Kasumi-1 (cell line): ENCODE measurements at places on chromosomes 11 and 22.

DNA sequence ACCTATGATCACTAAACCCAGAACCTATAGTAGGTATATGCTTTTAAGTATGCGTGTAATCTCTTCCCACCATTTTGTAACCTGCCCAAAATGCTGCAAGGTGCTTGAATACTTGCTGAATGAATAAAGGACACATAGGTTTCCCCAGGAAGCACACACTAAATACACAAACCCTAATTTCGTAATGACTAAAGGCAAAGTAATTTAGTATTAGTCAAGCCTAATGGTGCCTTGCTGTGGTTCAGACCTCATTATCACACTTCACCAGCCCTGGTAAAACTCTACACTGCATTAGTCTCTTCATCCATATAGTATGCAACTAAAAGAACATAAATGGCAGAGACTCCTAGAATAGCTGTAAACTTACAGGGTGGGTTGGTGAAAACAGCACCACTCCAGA is 289.0 kb upstream of the PITPNB start:
- DNase-seq = no peak

GRCh38 chr11:72426103-72426757 is 8.1 kb downstream of the CLPB start:
- DNase-seq = no peak

- no peak for DNase-seq
Observed at GRCh38 chr11:57180081-57180561, 1.6 kb upstream of the LRRC55 start.

DNA sequence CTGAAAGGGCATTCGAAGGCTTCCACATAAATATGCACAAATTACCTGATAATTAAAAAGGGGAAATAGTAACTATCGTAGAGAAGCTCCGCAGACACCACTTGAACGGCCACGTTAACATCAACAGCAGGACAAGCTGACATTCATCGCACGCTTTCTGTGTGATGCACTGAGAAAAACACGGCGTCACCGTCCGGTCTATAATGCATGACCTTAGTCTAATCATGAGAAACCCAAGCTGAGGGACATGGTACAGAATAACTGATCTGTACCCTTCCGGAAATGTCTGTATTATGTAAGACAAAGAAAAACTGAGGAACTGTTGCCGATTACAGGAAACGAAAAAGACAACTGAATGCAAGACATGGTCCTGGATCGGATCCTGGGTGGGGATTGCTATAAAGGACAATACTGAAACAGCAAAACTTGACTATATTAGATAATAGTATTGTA is 678 bp upstream of the RANGAP1 start:
- peak; percentile 86 for DNase-seq

GRCh38 chr11:123145220-123145619 is 49.8 kb downstream of the CLMP start:
- DNase-seq = no peak

DNA sequence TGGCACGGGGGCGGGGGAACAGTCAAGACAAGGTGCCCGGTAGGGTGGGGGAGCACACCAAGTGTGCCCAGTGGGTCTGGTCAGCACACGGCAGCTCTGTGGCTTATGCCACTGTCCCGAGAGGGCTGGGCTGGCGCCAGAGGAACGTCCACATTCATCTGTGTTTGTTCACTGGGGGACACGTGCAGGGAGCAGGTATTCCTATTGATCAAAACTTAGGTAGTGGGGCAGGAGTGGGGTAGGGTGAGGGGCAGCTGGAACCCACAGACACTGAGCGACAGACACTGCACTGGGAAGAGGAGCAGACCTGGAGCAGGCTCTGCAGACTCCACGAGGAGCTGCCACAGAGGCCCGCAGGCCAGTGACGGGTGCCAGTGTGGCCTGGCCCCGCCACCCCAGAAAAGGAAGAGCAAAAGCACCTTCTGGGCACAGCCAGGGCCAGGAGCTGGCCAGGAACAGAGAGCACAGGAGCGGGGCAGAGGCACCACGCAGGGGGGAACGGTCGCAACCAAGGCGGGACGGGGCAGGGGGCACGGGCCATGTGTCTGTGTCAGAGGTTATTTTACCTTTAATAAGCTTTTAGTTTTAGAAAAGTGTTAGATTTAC is 2.1 kb upstream of the MOB2 start:
- no peak for DNase-seq

DNA sequence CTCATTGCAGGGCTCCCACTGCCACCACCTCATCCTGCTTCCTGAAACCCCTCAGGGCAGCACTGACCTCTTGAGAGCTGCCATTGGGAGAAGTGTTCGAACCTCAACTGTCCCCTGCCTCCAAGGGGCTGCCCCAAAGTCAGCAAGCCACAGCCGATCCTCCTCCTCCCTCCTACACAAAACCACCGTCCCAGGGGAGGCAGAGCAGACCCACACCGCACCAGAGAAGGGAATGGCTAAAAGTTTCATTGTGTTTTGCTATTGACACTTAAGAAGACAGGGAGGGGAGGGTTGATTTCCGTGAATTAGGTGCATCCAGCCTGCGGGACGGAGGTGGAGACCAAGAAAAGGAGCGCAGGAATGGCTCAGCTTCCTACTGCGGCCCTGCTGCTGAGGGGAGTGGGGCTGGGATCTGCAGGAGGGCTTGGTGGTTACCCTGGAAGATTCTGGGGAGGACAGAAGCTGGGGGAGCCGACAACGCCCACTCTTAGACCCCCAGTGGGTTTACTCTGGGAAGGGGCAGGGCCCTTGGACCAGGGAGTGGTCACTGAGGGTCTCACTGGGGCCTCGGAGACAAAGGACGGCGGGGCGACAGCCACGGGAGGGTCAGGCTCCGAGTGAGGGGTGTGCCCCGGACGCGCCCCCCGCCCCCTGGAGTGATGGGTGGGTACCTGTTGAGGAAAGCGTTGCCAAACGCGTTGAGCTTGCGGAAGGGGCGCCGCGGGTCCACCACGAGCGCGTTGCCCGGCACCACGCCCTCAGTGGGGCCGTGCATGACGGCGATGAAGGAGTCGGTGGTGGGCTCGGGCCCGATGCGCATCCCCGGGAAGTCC is 815 bp downstream of the EHD1 start:
- DNase-seq = no peak

DNA sequence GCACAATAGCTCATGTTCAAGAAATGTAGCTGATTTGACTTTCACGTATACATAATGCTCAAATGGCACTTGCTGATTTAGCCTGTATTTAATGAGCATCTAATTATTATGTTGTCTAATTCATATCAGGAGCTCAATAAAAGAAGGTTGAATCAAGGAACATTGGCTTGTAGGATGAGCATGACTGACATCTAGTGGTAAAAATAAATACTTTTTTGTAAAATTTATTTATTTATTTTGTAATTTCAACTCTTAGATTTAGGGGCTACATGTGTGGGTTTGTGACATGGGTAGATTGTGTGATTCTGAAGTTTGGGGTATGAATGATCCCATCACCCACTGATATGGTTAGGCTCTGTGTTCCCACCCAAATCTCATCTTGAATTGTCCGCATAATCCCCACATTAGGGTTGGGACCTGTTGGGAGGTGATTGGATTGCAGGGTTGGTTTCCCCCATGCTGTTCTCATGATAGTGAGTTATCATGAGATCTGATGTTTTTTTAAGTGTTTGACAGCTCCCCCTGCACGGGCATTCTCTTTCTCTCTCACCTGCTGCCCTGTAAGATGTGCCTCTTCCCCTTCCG is 1.7 kb upstream of the OR52E5 start:
- DNase-seq = peak; percentile 76

- no peak for DNase-seq
Observed at GRCh38 chr11:32852207-32852606, 22.5 kb downstream of the PRRG4 start.

- no peak for DNase-seq
Observed at GRCh38 chr11:72263361-72263760, 19.4 kb upstream of the PHOX2A start.
